GOT3 (cell line): ENCODE measurements at places on chromosomes 1 and 21.

DNA sequence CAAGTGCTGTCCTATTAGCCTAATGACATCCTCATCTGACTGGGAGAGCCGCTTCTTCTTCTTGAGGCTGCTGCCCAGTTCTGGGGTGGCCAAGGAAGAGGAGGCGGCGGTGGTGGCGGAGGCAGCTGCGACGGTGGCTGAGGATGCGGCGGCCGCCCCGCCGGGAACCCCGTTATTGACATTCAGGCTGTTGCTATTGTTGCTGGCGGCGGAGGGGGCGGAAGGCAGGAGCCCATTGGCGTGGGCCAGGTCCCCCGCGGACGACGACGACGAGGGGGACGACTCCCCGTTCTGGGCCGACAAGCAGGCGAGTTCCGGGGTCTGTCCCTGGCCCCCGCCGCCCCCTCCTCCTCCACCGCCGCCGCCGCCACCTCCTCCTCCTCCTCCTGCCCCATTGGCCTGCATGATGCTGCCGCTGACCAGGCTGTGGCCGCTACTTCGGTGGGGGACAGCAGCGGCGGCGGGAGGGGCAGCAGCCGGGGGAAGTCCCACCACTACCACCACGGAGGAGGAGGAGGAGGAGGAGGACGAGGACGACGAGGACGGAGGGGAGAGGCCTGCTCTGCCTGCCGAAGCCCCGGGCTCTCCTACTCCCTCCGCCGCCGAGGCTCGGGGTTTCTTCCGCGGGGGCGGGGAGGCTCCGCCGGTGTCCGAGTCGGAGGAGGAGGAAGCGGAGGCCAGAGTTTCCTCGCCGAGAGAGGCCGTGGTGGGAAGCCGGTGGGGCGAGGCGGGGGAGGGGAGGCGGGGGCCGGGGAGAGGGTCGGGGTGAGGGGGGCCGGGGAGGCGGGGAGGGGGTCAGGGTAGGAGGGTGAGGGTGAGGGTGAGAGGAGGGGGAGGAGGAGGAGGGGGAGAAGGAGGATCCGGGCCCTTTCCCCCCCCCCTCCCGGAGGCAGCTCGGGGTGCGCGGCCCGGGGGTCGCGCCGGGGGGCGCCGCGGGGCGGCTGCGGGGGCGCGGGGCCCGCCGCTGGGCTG, 610 bp downstream of the WDR26 start:
- DNase-seq = no peak

DNA sequence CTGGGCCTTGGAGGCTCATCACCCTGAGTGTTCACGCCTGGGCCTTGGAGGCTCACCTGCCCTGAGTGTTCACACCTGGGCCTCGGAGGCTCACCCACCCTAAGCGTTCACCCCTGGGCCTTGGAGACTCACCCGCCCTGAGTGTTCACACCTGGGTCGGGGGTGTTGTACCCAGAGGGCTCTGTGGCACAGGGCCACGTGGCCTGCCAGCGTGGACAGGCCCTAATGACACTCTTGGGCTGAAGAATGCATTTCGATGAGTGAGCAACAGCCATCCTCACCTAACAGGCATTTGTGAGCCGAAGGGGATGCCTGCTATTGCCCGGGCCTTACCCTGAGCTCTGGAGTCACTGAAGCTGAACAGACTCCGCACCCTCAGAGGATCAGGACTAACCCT, 17.5 kb downstream of the SLC19A1 start:
- no peak for DNase-seq

- DNase-seq = no peak
Measured at GRCh38 chr1:40431385-40431784, 18.9 kb upstream of the ZFP69B start.

- no peak for DNase-seq
Measured at GRCh38 chr1:62361431-62361830, 42.2 kb upstream of the KANK4 start.

DNA sequence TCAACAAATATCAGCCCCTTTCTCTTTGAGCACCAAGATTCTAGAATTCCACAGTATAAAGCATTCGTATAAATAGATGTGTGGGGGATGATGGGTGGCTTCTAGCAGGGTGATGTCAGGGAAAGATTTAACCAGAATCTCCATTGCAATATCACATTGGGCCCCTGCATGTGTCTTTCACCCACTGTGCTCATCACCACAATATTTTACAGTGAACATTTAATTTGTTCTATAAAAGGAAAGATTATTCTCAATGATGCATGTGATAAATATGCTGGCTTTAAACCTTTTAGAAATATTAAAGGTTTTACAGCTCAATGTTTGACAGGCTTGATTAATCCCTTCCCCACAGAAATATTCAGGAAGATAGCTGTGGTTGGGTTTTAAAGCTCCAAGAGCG, 457.8 kb upstream of the DAB1 start:
- DNase-seq = no peak

- DNase-seq = no peak
Measured at GRCh38 chr1:77889671-77890070, 1.2 kb downstream of the NEXN start.

GRCh38 chr1:64543831-64544230, 73.9 kb downstream of the CACHD1 start:
- no peak for DNase-seq

GRCh38 chr1:78122389-78122788, 76.6 kb downstream of the GIPC2 start:
- no peak for DNase-seq

DNA sequence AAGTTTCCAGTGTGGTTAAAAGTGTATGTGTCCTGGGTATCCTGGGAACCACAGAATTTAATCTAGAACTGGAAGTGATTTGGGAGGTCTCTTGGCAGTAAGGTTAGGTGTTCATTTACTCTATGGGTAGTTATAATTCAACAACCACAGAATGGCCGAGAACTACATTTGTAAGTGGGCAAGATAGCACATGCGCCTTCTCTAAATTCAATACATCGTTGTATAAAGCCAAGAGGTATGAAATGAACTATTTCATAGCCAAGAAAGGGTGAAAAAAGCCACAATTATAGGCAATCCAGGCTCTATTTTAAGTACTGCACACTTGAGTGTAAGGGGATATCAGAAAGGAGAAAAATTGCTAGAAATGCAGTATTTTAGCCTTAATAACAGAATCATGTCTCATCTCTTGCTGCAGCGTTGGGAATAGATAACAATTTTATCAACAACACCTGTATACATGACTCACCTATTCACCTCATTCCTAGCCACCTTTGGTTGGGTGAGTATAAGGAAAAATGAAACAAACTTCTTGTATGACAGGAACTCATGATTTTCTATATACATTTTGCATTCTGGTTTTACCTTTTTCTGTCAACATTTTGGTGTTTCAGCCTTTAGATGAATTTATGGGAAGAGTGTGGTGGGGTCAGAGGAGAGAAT, 4.5 kb downstream of the SDCCAG8 start:
- DNase-seq = no peak

- DNase-seq = no peak
Measured at GRCh38 chr1:175984813-175985212, 222.3 kb downstream of the COP1 start.

- no peak for DNase-seq
Measured at GRCh38 chr1:220338759-220339158, 66.5 kb upstream of the RAB3GAP2 start.

GRCh38 chr1:93749894-93750301, 68.3 kb upstream of the BCAR3 start:
- no peak for DNase-seq

GRCh38 chr1:150875197-150876118, 941 bp downstream of the ARNT start:
- no peak for DNase-seq

DNA sequence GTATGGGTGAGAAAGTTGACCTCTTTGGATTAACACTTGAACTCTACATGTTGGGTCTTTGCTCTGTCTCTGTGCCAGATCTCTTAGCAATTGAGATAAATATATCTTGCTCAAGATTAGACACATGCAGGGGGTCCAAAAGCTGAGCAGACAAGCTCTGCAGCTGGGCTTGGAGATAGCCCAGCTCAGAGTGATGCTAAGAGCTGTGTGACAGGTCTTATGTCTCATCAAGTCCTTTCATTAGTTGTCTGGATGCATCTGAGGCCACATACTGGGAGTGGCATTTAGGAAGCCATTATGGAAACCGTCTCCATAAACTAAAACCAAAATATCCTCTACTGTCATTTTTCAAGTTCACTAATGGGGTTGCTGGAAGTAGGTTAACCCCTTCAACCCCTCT, 289.4 kb upstream of the DUSP10 start:
- DNase-seq = no peak

- no peak for DNase-seq
Measured at GRCh38 chr1:36298640-36299039, 7.5 kb upstream of the SH3D21 start.

- DNase-seq = no peak
Measured at GRCh38 chr1:160419150-160419837, 18.9 kb downstream of the VANGL2 start.

GRCh38 chr1:154819628-154820590, 50.2 kb downstream of the KCNN3 start:
- no peak for DNase-seq

DNA sequence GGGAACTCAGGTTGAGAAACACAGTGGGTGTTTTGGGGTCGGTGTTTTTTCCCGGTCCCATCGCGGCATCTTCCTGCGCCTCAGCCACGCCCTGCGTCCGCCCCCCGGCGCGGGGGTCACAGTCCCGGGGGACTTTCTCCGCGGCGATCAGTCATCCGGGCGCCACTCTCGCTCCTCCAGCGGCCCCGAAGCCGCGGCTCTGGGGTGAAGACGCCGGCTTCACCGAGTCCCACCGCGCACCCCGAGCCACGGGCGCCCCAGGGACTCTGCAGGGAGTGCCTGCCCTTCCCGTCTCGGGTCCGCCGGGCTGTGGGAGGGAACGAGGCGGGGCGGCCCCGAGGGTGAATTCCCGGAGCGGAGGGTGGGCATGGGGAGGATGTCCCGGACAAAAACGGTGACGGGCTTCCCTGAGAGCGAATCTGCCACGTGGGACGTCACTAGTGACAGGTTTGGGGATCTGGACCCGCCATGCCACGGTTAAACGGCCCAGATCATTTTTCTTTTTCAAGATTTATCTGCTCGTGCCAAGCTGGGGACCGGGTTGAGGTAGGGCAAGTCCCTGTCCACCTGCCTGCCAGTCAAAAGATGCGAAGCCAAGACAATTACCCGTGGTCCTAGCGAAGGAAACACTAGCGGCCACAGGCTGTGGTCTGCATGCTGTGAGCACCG, 717 bp upstream of the BATF3 start:
- DNase-seq = no peak

GRCh38 chr1:11417162-11417561, 61.8 kb upstream of the DISP3 start:
- no peak for DNase-seq

- no peak for DNase-seq
Measured at GRCh38 chr1:212226467-212226866, 58.7 kb upstream of the PPP2R5A start.

GRCh38 chr1:223326776-223327175, 37.2 kb downstream of the SUSD4 start:
- DNase-seq = no peak

DNA sequence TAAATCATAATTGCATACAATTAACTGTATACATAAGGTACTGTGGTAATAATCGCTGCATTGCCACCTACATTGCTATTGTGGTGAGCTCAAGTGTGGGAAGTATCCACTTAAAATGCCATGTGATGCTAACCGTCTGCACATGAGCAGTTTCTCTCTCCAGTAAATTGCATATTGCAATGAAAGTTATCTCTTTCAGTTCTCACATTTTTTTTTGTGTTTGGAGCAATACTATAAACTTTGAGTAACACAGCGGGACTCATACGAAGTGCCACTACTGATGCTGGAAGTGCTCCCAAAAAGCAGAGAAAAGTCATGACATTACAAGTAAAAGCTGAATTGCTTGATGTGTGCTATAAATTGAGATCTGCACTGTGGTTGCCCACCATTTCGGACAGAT, 38.5 kb downstream of the DISC1 start:
- DNase-seq = no peak

DNA sequence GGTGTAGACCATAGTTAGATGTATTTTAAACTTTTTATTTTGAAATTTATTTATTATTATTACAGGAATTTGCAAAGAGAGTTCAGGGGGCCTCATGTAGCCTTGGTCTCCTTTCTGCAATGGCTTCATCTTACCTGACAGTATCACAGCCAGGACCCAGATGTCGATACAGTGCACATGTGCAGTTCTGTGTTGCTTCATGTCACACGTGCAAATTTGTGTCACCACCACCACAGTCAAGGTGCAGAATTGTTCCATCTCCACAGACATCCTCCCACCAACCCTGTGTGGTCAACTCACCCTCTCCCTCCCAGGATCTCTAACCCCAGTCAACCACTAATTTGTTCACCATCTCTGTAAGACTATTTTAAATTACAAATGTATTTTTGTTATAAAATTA, 184.5 kb downstream of the CAMTA1 start:
- DNase-seq = no peak

- DNase-seq = no peak
Measured at GRCh38 chr1:208329300-208329699, 85.1 kb upstream of the PLXNA2 start.

DNA sequence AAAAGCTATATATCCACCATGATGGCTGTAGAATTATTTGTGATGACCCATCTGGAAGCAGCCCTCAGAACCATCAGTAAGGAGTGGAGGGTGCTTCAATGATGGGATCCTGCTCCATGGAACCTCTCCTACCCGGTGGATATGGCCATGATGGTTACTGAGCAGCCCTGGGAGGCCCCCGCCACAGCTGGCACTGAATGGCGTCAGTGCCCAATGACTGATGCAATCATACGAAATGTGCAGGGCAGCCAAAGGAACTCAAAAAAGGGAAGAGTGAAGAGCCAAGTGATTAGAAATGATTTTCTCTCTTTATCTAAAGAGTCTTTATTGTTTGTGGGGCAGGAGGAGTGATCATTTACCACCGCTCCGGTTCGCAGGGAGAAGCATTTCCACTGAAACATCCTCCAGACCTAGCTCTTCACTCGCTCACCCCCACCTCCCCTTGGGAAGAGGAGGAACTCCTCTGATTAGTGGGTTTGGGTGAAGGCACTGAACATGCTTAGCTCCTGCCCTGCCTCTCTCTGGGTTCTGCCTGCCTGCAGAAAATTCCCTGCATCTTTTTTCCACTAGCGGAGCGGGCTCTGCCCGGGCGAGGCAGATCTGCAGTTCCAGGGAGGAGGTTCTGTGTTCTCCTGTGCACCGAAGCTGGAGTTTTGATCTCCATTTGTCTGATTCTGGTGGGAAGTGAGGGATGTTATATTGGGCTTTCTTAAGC, 260.3 kb downstream of the GRIK3 start:
- no peak for DNase-seq

DNA sequence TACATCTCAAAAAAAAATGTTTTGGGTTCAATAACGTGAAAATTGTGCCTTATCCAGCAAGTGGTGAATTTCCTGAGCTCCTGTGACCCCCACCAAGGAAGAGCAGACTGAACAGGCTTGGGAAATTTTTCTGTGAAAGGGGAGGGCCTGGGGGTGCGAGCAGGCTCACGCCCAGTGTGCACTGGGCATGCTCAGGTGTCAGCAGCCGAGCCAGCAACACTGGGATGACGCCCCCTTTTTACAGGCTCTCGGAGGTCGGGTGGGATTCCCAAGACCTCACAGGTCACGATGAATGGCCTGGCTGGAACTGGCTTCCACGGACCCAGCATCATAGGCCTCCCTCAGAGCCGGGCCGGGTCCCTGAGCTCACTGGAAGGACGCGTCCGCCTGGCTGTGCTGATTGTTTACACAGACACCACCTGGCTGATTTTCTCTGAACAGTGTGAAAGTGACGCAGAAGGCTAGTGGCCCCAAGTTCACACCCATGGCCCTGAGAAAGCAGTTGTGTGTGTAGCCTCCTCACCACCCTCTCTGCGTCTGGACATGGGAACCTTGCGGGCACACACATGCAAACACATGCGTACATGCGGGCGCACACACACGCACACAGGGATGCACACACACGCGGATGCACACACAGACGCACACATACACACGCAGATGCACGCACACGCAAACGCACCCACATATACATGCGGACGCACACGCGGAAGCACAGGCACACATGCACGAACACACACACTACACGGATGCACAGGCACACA, 9.2 kb downstream of the CSTB start:
- DNase-seq = no peak
